ENCODE measurements at places on chromosomes 5 and 9.

DNA sequence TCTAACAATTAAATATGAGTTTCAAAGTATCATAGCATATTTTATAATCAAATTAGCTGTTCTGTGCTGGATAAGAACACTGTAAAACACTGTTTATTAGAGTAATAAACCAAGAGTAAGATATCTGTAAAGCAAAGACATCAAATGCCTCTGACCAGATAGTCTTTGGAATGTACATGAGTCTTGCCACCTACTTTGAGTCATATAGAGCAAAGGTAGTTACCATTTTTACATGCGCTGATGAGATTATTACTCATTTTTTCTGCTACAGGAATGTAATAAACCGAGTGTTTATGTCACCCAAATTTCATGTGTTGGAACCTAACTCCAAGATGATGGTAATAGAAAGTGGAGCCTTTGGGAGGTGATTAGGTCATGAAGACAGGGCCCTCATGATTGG is 654.5 kb downstream of the CETN3 start:
- no peak for DNase-seq

GRCh38 chr9:81558091-81558830 is 131.1 kb downstream of the TLE1 start:
- DNase-seq = no peak

DNA sequence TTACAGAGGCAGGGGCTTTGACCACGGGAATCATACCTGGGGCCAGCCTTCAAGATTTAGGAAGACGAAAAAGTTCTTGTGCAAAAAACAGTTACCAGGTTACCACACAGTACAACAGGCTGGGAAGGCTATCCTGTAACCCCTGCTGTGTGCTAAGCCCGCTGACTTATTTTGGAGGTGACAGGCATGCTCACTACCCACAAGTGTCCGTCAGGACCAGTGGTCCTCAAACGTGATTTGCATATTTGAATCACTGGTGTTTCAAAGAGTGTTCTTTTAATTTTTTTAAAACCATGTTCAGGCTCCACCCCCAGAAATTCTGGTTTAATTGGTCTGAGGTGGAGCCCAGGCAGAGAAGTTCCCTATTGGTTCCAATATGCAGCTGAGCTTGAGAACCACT is 146.6 kb downstream of the TTLL11 start:
- DNase-seq = no peak

DNA sequence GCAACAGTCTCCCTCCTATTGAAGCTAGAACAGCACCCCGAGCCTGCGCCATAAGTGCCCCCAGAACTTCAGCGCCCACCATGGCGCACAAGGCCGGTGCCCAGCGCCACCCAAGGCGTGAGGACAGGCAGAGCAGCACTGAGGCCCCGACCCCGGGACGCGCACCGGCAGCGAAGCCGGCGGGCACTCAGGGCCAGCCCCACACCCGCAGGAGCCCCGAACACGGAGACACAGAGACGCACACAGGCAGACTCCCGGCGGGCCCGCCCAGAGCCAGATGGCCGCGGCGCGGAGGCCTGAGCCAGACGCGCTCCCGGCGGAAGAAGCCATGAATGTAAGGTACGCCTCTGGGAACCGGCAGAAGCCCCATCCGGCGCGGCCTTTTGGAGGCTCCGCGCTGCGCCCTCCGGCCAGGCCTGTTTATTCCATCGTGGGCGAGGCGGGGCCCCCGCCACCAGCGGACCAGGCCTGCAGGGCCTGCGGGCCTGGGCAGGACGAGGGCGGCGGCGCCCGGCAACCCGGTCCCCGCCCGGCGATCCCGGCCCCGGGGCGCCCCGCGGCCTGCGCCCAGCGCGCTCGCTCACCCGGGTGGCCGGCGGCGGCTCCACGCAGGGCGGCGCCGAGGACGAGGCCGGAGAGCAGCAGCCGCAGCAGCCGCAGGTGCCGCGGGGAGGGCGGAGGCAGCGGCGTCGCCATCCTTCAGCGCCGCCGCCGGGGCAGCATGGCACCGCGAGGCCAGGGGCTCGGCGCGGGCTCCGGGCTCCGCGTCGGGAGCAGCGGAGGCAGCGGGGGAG is 486 bp downstream of the NPDC1 start:
- DNase-seq = no peak

GRCh38 chr5:149849966-149850910 is 94.4 kb downstream of the PDE6A start:
- DNase-seq = no peak

DNA sequence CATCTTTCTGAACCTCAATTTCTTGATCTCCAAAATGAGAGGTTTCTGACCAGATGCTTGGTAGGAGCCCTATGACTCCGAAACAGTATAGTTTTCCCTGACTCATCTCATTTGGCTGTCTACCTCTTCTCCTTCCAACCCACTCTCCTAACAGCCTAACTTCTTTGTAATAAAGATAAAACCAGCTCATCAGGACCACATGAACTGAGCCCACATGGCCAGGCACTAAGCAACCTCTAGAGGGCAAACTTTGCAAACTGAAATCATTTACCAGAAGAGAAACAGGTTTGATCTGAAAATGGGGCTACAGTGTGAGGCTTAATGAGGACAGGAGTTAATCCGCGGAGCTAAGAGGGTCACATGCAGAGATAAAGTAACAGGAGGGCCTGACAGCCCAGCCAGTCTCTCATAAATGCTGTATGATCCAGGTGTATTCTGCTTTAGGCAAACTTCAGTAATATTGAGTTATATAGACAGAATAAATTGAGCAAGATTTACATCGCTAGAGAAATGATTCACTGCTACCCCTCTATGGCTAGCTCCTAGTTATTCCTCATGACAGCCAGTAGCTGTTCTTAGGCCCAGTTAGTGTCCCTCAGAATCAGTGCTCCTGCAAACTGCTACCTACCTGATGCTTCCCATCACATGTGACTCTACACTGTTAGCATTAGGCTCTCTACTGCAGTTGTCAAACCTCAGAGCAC is 64.6 kb downstream of the ABCA1 start:
- DNase-seq = peak; percentile 74
